ENCODE measurements at places on chromosomes 4 and X. TPM values are rescaled to one million over a fixed set of nuclear protein-coding genes. Genes with fewer than 3 reads are reported as not detected.

RNF128 gene
- total RNA-seq = not detected

TMEM255A gene
- total RNA-seq = 0.54 TPM

STS gene
- 58.1 TPM for total RNA-seq

PNCK gene
- 0.65 TPM for total RNA-seq

OPN1MW3 gene
- total RNA-seq = not detected

All from articular chondrocyte of knee joint (primary cell).